ENCODE measurements at places on chromosomes 1 and 21.
A peak's percentile ranks its signal among the peaks of the same experiment; 100 is the strongest.

DNA sequence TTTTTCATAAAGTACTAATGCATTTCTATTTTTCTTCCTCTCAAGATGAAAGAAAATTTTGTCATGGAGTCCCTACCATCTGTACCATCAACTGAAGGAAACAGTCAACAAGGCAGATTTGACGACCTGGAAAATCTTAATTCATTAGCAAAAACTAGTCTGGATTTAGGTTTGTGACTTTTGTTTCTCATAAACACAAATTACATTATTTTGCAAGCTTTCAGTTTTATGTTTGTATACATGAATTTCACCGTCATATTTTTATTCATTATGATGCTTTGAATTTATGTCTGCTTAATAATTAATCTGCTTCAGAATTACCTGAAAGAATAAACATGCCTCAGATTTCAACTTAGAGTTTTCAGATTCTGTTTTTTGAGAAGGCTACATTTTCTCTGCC lies 132.9 kb downstream of the PATJ start:
- no peak for DNase-seq

DNA sequence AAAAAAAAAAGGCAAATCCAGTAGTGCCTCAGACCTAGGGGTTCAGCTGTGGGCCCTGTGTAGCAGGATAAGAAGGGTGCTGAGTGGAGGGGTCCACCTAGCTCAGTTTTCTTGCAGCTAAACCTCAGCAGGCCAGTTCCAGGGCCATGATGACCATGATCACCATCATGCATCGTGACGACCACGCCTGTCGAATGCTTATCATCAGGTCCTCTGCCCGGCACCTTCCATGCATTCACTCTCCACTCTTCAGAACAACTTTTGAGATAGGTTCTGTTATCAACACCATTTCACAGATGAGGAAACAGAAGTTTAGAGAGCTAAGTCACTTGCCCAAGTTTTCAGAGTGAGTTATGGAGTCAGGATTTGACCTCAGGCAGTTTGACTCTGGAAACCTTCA lies 54.9 kb downstream of the ACBD3 start:
- DNase-seq, result no peak

DNA sequence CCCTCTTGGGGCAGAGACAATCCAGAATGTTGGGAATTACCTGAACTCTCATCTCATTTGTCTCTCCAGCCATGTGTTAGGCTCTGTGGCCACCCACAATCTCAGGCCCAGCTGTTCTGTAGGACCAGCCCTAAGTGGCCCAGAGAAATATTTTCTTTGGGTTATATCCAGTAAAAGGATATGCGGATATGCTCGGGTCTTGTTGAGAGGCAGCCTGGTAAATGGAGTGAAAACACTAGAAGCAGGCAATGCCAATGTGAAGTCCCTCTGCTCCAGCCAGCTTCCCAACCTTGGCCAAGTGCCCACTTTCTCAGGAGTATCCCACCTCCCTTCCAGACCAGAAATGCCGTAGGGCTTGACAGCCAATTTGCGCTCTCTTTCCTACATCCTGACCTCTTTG lies 192.2 kb downstream of the ST6GALNAC3 start:
- DNase-seq, result no peak

DNA sequence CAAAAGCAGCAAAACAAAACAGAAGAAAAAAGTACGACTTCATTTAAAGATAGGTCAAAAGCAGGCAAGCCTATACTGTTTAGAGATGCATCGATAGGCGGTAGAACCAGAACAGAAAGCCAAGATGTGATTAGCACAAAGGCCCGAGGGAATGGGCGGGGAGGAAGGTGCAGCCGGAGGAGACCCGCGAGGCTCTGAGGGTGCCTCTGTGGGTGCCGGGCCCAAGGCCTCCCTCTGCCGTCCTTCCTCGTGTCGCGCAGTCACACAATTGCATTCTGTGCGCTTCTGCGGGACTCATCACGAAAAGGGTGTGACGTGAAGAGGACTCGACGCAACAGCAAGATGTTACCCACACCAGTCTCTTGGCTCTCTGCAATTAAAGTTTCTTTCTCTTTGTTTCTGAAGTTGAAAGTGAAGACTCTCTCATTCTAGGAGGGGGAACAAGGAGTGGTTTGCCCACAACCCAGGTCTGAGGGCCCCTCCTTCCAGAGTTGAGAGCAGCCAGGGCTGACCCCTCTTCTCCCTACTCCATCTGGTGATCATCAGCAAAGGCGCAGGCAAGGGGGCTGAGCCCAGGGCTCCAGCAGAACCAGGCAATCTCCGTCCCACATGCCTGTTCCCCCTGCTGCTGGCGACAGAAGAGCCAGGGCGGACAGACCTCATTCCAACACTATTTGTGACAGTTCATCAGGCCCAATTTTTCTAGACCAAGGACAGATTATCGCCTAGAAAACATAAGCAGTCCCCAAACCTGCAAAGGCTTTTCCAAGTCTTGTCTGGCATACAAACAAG lies 41.0 kb downstream of the NPHP4 start:
- DNase-seq, result no peak

DNA sequence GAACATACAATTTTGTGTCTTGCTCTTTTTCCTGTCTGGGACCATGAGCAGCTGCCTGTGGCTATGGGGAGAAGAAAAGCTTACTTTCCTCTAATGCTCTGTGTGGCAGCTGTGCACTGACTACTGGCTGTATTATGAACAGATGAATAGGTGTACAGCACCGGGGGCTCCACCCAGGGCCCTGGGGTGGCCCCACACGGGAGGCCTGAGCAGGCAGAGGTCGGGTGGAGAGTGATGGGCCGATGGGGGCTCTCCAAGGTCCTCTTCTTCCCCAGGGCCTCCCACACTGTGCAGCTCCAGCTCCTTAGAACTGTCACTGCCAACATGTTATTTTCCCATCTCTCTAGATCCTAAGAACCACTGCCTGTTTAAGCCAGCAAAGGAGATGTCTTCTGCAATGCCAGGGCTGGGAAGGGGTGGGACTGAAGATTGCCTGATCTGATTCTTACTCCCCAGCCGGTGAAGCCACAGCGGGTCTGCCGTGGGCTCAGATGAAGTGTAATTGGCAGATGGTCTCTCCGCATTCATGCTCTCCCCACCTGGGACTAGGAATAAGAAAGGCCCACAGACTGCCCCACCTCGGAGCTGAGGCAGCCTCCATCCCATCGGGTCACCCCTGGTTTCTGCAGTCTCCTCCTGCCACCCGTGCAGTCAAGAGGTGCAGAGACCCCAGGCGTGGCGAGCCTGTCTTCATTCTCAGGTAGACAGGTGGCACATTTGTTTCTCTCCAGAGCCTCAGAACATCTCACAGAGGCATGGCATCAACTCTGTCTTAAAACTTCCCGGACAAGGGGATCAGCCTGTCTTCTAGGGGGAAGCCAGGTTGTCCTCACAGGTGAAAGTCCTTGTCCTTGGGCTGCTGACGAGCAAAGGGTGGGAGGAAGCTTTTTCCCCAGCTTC lies 186.5 kb upstream of the GALNT2 start:
- DNase-seq, result no peak

DNA sequence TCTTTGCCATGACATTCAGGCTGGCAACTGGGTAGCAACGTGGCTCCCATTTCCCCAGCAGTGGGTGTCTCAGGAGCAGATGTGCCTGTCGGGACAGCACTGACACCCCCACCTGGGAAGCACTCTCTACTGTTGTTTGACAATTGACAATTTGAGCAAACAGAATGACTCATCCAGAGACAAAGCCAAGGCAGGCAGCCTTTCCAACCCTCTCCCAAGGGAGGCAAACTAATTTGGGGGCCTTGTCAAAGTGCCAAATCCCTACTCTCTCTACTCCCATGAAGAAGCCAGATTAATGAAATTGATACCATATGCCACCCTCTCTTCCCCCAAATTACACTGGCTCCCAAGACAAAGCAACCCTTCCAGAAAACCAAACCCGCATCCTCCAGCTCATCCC lies 65.6 kb downstream of the GRIK3 start:
- no peak for DNase-seq

DNA sequence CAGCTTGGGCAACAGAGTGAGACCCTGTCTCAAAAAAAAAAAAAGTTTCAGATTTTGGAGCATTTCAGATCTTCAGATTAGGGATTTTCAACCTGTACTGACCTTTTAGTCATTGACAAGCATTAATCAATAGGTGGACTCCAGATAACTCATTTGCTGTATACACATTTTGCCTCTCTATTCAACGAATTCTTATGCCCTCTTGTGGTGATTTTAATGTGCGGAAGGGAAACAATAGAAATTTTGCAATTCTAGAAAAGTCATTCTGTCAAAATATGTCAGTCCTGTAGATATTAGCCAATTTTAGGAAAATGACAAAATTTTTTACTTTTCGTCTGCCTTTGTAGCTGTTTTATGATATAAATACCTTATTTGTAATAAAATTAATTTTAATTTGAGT lies 11.6 kb upstream of the OR2G2 start:
- peak; percentile 16 for DNase-seq

- DNase-seq, result no peak
Measured at GRCh38 chr1:6897138-6897537, 111.9 kb downstream of the CAMTA1 start.

DNA sequence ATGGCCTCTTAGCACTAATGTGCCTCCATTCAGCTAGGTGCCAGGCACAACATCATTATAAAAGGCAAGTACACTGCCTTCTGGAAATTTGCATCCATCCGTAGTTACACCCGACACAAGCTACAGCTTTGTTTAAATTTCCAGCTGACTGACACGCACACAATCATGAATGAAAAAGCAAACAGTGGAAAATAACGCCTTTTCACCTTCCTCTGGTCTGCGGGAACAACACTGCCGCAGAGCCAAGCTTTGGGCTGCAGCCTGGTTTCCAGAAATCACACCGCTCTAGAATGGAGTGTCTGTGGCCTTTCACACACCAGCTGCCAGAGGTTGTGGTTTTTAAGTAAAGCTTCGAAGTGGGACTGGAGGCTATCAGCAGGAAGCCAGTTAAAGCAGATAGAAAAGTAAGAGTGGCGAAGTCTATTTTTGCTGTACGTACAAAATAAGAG lies 142.8 kb upstream of the COA6 start:
- DNase-seq, result peak; percentile 79

DNA sequence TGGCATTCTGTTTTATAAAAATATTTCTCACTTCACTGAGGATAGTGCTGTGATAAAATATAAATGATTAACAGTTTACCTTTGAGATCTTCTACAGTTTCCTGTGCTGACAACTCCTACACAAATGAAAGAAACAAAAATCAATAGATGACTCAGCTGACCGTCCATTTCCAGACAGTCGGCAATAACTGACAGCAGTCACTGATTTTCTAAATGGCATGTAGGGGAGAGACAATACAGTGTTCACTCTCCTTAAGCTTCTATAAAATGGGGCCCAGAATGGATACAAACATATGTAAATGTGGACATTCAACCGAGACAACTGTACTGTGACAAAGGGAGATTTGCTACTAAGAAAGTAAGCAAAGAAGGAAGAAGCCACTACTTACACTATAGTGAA lies 34.3 kb downstream of the PCNX2 start:
- DNase-seq, result no peak

- no peak for DNase-seq
Measured at GRCh38 chr1:87508247-87508787, 179.6 kb downstream of the LMO4 start.

DNA sequence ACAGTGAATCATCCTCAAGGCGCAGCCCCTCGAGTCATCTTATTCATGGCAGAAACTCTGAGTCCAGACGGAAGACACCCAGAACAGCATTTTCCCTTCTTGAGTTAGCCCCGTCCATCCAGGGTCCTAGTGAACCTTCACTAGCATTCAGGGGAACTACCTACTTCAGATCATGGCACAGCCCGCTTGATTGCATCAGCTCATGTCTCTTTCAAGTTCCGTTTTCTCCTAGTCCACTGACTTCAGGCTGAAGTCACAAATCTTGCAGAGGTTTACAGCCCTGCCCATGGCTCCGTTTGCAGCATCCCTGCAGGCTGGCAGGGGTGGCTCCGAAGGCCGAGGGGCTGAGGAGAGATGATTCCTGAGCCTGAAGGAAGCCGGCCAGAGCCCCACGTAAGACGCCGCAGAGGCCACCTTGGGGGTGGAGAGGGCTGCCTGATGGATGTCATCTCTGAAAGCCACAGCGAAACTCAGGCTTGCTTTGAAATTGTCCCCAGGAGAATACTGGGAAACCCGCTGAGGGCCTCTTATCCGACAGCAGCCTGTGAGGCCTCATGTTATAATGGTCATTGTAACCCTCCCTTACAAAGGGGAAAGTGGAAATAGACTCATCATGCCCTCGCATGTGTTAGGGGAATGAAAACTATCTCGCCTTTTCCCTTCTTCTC lies 310.2 kb upstream of the AJAP1 start:
- no peak for DNase-seq

DNA sequence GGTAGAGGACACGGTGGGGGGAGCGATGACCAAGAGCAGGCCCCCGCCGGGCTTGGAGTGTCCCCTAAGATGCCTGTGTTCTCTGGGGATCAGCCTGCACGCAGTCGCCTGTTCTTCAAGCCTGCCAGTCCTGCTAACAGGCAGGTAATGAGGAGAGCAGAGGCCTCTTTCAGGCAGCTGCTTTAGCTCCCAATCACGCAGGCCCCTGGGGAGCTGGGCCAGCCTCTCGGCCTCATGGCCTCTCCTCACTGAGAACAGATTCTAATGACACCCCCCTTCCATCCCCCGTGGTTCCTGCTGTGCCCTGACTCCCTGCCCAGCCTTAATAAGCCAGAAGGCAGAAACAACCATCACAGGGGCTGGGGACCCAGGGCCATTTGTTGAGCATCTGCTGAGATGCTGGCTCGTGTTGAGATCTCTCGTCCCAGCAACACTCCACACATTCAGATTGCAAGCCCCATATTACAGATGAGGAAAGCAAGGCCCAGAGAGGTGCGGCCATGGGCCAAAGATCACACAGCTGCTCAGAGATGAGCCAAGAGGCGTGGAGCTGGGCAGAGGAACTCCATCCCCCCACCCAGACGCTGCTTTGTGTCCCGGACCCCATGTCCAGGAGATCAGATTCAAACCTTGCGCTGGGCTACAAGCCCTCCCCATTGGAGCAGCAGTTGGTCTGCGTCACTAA lies 71.6 kb upstream of the CASZ1 start:
- DNase-seq, result no peak

DNA sequence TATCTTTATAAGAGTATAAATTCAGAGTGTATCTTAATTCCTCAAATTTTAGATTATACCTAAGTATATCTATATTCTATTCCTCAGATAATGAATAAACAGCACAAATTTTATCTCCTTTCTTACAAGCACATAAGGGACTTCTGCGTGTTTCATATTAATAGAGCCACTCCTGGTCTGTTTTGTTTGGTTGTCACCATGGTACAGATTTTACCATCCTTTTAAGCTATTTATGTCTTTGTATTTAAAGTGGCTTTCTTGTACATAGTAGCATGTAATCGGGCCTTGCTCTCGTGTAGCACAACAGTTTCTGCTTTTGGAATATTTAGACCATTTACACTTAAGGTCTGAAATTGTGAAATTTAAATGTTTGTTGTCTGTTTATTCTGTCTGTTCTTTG lies 52.6 kb upstream of the SLC35A3 start:
- no peak for DNase-seq

- DNase-seq, result no peak
Measured at GRCh38 chr1:175126347-175126746, 58.7 kb downstream of the TNN start.

GRCh38 chr1:13487143-13487868 lies 26.5 kb downstream of the LRRC38 start:
- no peak for DNase-seq

- DNase-seq, result no peak
Measured at GRCh38 chr1:92795166-92795565, 10.3 kb upstream of the EVI5 start.
